ENCODE measurements at places on chromosomes 4 and X.

- no peak for DNase-seq
Observed at GRCh38 chrX:13983734-13984133, 46.0 kb downstream of the GEMIN8 start.

DNA sequence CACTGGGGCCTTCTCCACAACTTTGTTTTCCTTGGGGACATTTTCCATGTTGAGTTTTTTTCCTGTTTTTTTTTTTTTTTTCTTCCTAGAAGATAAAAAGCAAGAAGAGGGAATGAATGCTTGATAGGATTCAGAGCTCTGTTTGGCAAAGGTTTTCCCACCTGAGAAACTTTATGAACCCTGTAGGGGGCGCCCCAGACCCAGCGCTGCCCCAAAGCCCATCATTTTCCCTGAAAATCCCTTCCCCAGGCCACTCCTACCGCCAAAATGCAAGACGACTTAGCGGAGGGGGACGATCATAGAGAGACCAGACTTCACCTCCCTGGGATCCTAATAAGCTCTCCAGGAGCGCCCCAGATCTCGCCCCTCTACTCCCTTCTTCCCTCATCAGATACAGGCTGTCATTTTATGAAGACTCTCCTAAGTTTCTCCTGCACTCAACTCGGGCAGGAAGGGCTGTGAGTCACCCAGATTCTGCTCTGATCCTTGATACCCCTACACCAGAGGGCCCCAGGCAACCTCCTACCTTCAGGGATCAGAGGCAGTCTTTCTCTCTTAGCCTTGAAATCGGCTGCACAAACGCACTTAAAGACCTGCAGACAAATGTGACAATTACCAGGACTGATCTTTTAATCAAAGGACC, 1.4 kb downstream of the BEX5 start:
- no peak for DNase-seq

- DNase-seq: no peak
Observed at GRCh38 chr4:74362347-74362746, 2.6 kb upstream of the EREG start.

DNA sequence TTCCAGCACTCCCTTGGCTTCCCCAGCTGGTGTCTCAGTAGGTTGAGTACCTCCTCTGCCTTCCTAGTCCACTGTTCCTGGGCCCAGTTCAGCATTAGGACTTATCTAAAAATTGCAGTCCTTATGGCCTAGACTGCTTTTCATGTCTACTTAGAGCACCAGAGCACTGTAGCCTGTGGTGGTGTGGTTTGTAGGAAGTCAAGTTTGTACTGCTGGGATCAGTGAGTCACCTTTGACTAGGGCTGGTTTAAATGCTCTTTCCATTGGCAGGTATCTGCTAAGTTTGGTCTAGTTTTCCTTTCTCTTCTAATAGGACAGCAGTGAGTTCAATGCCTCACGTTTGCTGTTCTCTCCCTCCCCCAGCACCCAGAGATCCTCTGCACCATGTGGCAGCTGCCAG, 233.6 kb upstream of the WDFY3 start:
- no peak for DNase-seq

- no peak for DNase-seq
Observed at GRCh38 chrX:67159437-67159836, 384.4 kb upstream of the AR start.

GRCh38 chr4:169183581-169183980, 87.2 kb downstream of the SH3RF1 start:
- no peak for DNase-seq

- DNase-seq: no peak
Observed at GRCh38 chr4:41744572-41745291, 3.8 kb downstream of the PHOX2B start.

- DNase-seq: no peak
Observed at GRCh38 chr4:99665983-99666382, 8.4 kb upstream of the C4orf54 start.

DNA sequence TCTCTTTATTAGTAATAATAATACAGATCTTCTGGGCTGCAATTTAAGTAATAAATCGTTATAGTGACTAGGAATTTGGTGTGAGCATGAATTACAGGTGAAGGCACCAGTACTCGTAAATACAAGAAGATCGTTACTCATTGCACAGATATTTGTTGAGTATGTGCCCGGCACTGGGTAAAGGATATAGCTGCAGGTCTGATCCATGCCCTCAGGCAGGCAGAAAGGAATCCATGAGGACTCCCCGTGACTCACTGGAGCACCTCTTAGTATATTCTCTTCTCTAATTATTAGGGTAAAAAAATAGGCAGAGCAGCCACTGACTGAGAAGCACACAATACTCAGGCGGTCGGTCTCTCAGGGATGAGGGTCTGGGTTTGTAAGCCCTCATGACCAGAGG, 868.3 kb downstream of the RAB28 start:
- no peak for DNase-seq

DNA sequence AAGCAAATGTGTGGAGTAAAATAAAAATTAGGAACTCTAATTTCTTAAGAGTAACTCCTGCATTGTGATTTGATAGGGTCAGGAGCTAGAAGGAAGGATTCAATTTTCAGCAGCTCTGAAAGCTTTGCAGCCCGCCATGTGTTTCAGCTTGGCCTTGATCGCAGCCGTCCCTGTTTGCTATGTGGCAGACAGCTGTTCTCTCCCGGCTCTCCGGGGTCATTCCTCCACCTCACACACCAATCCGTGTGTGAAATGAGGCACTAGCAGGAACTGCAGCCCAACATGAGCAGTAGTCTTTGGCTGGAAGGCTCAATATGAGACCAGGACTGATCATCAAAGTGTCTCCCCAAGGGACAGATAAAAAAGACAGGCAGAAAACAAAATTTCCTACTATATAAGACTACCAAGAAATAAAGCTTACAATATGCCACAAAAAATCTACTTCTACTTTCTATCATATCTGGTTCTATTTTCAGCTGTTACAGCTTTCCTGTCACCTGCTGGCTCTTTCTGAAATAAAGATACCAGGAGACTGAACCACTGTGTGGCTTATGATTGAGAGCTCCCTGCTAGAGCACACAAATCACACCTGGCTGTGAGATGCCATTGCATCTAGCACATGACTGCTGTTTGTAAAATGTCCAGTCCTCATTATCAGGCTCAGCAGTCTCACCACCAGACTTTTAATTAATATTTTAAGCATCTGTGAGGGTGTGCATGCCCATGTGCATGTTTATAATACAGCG, 44.1 kb upstream of the SEC24B start:
- DNase-seq: no peak

GRCh38 chr4:150619042-150619441, 37.1 kb downstream of the MAB21L2 start:
- DNase-seq: no peak

DNA sequence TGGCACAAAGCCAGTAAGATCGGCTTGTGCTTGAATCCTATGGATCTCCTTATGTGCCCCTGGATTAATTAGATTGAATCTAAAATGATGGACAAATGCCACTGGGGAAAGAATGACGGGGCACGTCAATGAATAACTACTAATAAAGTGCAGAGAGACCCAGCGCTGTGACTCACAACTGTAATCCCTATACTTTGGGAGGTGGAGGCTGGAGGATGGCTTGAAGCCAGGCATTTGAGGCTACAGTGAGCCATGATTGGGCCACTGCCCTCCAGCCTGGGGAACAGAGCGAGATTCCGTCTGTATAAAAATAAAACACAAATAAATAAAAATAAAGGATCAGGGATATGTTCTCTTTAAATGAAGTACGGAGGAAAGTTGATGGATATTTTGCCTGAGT, 179.4 kb downstream of the DCHS2 start:
- no peak for DNase-seq

DNA sequence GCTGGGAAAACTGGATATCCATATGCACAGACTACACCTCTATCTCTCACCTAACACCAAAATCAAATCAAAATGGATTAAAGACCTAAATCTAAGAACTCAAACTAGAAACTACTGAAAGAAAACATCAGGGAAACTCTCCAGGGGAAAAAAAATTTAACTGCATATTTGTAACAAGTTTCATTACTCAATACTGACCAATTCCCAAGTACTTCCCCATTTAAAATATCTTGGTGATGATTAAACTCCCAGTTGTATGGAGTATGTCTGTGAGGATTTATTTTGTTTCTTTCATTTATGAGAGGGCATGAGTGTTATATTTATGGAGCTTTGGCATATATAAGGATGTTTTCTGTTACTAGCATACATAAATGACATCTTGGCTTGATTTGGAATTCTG, 112.3 kb upstream of the IL15 start:
- DNase-seq: no peak

DNA sequence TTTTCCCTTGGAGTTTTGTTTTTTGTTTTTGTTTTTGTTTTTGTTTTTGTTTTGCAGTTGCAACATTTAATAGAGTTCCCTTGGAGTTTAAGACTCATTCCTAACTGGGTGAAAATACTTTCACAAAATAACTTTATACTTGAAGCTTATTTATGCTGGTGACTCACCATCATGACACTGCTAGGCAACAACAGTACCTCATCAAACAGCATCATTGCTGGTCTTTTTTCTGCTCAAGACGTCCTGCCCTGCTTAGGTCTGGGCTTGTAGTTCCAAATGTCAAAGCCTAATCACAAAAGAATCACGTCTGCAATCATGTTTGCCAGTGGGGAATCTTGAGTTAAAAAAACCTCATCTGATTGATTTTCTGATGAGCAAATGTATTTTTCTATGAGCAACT, 105.7 kb upstream of the PRPS2 start:
- DNase-seq: no peak

GRCh38 chr4:149555146-149555545, 260.5 kb downstream of the IQCM start:
- DNase-seq: no peak
